Mesenteric fat pad (tissue), 1 donor: ENCODE measurements at places on chromosomes 1 and 21.

- no peak for DNase-seq
Measured at GRCh38 chr1:62286786-62287224, 32.4 kb downstream of the KANK4 start.

GRCh38 chr1:202810615-202811295 is at the start of gene PCAT6:
PCAT6 (plus strand) TSS chr1:202810954.
- DNase-seq = peak; percentile 98

DNA sequence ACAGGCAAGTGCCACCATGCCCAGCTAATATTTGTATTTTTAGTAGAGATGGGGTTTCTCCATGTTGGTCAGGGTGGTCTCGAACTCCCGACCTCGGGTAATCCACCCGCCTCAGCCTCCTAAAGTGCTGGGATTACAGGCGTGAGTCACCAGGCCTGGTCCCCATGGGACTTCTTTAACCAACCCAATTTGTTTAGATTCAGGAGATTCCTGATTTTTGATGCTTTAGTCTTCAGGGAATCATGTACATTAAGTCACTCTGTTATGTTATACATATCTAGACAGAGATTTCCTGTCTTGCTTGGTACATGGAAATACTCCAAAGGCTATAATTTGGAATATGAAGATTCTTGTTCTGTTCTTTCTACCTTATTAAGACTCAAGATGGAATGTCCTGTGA is 202.4 kb upstream of the L1TD1 start:
- DNase-seq = no peak

DNA sequence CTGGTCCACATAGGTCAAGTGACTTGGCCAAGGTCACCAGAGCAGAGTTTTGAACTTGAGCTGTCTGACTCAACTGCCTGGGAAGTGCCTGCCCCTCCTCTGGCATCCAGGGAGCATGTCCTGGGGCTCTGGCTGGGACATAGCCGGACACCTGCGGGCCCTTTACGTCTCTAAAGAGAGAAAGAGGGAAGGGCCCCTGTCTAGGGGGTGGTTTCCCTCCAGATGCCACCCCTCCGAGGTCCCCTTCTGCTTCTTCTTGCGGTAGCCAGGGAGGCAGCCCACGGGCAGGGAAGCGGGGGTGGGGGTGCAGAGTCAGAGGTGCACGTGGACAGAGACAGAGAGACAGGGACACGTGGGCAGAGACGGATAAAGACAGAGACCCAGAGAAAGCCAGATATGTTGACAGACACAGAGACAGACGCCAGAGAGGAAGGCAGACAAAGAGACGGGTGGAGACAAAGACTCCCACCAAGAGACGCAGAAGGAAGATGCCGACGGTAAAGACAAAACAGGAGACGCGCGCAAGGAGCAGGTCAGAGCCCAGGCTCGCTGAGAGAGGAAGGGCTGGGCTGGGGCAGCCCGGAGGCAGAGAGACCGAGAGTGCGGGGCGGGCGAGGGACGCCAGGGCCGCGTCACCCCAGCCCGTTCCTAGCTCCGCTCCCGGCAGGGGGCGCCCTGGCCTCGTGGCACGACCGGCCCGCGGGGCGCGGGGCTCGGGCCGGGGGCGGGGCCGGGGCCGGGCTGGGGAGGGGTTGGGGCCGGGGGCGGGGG is 458 bp upstream of the ALPL start:
- DNase-seq = peak; percentile 94

GRCh38 chr1:225426395-225427234 is 1.2 kb downstream of the LBR start:
- DNase-seq = no peak
